Activated CD4-positive, alpha-beta T cell treated with anti-CD3 and anti-CD28 coated beads, Interleukin-2, amount 10 ng/mL, durations not matched to agents 7 days and 5 days (primary cell): ENCODE measurements at places on chromosomes 7 and 10.
A peak's percentile ranks its signal among the peaks of the same experiment; 100 is the strongest.

DNA sequence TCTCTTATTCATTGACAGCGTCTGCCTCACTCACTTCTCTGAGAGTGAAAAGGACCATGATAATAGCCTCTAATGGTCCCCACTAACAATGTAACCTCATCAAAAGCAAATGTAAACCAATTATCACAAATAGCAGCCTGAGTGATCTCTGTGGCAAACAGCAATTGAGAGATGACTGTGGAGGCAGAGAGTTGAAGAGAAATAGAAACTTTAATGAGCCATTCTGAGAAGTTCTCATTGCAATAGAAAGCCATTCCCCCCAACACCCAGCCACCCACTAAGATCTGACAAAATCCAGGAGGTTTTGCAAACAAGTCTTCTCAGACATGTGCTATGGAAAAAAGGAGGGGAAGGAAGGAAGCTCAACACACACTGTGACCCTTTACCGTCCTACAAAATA, 44.2 kb upstream of the RNF148 start:
- DNase-seq: no peak

DNA sequence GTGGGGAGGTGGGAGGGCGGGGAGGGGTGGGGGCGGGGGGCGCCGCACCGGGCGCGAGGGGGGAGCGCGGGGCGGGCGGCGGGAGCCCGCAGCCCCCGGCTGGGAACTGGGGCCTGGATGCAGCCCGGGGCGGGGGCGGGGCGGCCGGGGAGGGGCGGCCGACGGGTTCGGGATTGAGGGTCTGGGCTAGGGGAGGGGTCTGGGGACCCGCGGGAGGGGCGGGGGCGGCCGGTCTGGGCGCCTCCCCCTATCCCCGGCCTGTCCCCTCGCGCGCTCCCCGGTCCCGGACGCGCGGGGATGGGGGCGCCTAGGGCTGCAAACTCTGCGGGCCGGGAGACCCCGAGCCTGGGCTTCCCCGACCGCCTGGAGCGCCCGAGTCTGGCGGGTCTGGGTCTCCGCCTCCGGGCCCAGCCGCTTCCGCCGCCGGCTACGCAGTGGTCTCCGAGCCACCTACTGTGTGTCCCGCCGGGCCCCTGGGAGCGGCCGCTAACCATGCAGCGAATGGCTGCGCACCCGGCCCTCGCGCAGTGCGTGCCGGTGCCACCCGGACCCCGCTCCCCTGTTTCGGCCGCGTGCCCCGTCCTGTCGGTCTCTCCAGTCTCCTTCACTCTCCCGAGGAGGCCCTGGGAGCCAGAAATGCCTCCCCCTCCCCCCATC, 375 bp upstream of the FGF8 start:
- no peak for DNase-seq

GRCh38 chr7:10418985-10419384, 554.7 kb upstream of the PHF14 start:
- no peak for DNase-seq

DNA sequence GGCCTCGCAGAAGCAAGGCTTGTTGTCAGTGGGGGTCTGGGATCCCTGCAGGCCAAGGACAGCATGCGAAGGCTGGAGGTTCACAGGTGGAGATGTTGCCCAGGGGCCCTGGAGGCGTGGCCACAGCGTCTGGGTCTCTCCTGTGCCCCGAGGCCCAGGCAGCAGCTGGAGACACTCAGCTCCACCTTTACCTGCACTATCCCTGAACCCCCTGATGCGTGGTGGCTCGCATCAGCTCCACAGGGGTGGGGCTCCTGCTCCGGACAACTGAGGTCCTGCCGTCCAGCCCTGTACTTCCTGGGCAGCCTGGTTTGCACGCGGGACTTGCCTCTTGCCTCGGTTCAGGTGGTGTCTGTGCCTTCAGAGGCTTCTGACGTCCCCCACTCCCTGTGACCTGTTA, 54.6 kb upstream of the ZNF32 start:
- no peak for DNase-seq

DNA sequence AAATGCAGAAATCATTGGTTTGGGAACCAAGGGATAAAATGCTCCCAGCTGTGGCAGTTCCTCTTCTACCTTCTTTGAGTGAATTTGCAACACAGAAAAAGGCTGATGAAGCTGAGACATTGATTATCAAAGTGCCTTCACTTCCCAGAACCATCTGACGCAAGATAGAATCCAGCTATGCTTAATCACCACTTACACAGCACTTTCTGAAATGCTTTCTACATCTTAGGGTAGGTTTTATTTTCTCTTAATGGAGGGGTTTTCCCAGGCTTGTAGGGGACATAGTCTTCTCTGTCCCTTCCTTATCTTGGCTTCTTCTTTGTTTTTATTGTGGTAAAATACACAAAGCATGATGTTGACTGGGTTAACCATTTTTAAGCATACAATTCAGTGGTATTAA, 332.6 kb upstream of the ZNF32 start:
- no peak for DNase-seq

GRCh38 chr7:139043823-139044812, 8.3 kb upstream of the ZC3HAV1L start:
- peak; percentile 72 for DNase-seq

DNA sequence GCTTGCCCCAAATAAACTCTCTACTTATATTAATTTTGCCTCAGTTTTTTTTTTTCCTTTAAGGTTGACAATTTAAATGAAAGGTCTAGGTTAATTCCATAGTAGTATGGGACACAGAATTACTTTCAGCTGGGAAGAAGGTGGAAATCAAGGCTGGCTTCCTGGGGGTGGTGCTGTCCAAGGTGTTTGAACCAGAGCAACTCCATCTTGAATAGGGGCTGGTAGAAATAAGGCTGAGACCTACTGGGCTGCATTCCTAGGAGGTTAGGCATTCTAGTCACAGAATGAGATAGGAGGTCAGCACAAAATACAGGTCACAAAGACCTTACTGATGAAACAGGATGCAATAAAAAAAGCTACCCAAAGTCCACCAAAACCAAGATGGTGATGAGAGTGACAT, 1190.8 kb upstream of the AUTS2 start:
- DNase-seq: no peak

DNA sequence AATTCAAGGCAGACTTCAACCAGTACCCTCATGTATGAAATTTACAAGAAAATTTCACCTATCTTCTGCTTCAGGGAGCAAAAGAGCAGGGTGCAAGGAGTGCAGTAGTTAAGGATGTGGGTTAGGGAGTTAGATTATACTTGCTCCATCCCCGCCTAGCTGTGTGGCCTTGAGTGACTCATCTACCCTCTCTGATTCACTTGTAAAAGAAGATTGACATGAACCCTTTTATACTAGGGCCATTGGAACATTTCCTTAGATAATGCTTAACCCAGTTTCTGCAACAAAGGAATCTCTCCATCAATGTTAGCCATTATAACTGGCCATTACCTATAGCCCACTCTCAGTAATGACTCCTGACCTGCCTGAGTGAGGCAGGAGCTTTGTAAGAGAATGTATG, 10.2 kb upstream of the HSPA12A start:
- no peak for DNase-seq

DNA sequence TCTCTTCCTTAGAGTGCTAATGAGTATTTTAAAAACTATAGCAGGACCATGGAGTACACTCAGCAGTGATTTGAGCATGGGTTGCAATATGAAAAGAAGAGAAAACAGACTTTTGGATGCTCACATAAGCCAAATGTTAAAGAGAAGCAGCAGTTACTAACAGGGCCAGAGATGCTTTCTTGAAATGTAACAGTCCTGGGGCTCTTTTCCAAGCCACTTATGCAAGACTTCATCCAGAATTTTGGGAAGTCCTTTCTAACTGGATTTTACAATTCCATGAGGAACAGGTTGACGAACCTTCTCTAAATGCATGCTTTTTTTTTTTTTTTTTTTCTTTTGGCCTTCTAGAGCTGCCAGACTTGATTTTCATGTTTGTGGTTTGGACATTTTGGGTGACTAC, 282.0 kb downstream of the SEC23IP start:
- DNase-seq: no peak

- DNase-seq: no peak
Observed at GRCh38 chr10:37789590-37789989, 67.8 kb downstream of the ZNF248 start.

DNA sequence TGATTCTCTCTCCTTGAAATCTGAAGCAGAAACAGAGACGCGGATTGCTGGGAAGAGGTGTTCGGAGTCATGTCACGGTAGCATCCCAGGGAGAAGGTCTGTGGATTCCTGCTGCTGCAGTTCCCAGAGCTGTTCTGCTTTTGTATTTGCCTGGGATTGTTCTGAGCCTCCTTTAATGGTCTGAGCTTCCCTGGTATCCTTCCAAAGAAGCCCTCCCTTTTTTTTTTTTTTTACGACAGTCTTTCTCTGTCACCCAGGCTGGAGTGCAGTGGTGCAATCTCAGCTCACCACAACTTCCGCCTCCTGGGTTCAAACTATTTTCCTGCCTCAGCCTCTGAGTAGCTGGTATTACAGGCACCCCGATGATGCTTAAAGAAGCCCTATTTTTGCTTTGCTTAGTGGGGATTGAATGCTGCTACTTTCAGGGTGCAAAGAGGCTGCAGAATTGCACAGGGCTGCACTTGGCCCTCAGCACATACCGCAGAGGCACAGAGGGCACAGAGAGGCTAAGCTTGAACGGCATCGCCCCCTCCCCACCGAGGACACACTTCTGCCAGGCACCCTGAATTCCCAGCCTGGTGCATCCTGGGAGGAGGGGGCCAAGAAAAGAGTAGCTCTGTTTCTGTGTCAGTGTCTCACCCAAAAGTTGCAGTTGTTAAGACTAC, 208.6 kb upstream of the GALNT17 start:
- no peak for DNase-seq

GRCh38 chr10:109374215-109374614, 549.1 kb downstream of the XPNPEP1 start:
- DNase-seq: no peak

DNA sequence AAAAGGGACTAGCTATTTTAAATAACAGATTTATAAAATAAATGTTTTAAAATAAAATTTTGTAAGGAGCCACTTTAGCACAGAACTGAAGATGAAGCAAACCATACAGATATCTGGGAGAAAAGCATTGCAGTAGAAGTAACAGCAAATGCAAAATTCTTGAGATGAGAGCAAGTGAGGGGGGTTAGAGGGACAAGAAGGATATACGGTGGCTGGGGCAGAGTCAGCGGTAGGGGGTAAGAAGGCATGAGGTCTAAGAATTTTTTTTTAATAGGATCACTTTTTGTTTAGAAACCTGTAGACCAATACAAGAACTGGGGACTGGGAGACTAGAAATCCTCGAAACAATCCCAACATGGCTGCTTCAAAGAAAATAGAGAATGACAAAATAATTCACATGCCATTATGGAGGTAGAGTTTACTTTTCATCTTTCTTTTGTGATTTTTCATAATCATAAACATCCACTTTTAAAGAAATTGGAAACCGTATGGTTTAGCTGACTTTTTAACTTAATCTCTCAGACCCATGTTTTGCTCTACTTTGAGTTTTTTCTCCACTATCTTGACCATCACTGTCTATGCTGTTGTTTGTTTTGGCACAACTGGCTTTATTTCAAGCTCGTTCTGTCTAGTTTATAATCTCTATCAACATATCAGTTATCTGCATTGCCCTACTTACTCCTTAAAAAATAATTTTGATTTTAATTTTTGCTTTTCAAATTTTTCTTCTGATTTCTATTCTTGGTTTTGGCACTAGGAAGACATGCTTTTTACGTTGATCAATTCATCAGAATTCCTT, 73.5 kb downstream of the KMT2C start:
- no peak for DNase-seq

DNA sequence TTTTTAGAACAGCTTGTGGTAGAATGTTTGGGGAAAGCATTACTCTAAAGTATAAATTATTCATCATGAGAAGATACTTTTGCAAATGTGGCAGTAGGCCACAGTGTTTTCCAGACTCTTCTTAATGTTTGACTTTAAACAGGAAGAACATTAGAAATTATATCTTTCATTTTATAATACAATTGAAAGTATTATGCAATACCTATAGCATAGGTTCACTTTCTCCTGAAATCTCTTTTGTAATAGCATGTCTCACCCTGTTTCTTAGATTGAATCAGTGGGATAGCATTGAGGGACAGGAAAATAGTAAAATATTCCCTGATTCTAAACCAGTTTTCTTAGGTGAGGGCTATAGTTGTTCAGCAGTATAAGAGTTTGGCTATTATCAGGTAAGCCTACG, 23.1 kb downstream of the ANKIB1 start:
- DNase-seq: no peak

DNA sequence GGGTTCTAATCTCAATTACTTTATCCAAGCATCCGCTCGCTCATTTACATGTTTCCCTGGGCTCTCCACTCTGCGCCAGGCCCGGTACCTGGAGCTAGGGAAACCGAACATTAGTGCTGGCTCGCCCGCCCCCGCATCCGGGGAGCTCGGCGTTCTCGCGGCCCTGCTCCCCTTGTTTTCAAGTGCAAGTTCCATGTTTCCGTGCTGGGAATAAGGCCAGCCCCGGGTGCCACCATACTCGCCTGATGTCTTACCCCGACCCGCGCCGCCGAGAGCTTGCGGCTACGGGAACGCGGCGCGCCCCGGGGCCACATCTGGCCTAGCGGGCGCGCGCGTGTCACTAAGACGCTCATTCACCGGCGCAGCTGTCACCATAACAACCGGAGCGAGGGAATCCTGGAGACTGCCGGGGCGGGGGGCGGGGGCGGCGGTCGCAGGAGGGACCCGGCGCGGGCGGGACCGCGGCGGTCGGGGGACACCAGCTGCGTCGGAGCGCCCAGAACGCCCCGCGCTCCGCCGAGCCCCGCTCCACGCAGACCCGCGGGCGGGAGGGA, at the start of gene NEURL1:
TSS of gene NEURL1 (plus strand) at position 344 of the 554 bp plus-strand sequence. CDS start 683 bp downstream, outside the sequence.
- peak; percentile 35 for DNase-seq

DNA sequence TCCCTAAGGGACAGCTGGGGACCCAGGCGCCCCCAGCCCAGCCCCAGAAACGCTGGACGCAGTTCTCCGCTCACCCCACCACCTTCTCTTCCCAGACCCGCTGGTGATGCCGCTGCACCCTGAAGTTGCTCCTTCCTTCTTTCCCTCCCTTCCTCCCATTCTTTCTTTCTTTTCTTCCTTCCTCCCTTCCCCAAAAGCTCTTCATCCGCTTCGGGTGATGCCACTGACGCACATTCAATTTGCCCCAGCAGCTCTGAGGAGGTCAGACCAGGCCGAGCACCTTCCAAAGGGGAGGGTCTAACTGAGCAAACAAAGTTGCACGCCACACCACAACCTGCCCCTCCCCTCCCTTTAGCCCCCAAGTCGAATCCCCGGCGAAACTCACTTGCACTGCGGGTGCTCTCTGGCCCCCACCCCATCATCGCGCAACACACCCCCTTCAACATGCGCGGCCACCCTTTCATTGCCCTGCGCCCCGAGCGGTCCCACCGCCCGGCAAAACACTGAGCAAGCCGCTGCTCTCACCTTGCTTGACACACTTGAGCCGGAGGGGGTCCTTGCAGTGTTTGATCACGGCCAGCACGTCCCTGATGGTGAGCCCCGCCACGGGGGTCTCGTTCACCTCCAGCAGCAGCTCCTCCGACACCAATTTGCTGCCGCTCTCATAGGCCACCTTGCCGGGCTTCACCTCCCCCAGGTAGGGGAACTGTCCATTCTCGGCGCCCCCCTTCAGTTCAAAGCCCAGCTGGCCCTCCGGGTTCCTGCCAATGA, 787 bp downstream of the MAGI2 start:
- DNase-seq: no peak

GRCh38 chr7:31327071-31327470, 13.5 kb downstream of the NEUROD6 start:
- no peak for DNase-seq

- no peak for DNase-seq
Observed at GRCh38 chr7:116356333-116356965, 143.1 kb upstream of the CAV2 start.
